ENCODE measurements at places on chromosomes 5 and 9.

GRCh38 chr5:120199559-120199958 lies 264.5 kb upstream of the PRR16 start:
- no peak for DNase-seq

DNA sequence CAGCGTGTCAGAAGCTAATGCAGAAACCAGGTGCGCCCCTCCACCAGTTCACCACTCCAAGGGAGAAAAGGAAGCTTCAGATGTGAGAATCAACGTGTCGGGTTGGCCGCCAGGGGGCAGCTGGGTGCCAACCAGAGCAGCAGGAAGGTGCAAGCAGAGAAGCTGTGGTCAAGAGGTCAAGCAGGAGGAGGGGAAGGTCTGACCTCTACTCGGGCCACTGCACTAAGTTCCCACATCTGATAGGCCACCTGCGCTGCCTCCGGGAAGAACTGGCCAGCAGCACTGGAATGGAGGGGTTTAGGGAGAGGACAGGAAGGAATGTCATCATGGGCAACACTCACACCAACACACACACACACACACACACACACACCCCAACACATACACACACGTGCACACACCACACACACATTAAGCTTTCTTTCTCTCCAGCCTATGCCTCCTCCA lies 31.4 kb downstream of the ANXA6 start:
- DNase-seq = peak; percentile 67

DNA sequence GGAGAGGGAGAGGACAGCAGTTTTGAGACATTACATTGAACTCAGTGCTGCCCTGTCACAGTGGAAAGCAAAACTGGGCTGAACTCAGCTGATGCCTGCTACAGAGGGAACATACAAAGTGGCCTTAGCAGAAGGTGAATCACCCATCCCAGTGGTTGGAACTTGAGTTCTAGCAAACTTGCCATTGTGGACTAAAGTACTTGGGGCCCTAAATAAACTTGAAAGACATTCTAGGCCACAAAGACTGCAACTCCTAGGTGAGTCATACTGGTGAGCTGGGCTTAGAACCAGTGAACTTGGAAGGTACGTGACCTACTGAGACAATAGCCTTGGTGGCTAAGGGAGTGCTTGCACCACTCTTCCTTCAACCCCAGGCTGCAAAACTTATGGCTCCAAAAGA lies 155.7 kb upstream of the RIOK2 start:
- no peak for DNase-seq

- no peak for DNase-seq
Observed at GRCh38 chr9:19533373-19533772, 124.6 kb downstream of the ACER2 start.
